GM23338 (cell line): ENCODE measurements at places on chromosomes 5 and 9. TPM values are rescaled to one million over a fixed set of nuclear protein-coding genes. Genes with fewer than 3 reads are reported as not detected.
A peak's percentile ranks its signal among the peaks of the same experiment; 100 is the strongest.

GRCh38 chr5:38208782-38209378, 49.5 kb upstream of the EGFLAM start:
- DNase-seq, result peak; percentile 80

- no peak for DNase-seq
These were observed 143.1 kb downstream of the FSTL4 start for GRCh38 chr5:133469252-133469651.

Gene ENTREP1
- polyA plus RNA-seq, result 5.7 and 5.8 TPM in 2 replicates

- DNase-seq, result no peak
These were observed 53.1 kb downstream of the HCN1 start for GRCh38 chr5:45643056-45643455.

Gene TBC1D2
- polyA plus RNA-seq, result 3.0 and 3.7 TPM in 2 replicates
